Gastroesophageal sphincter (tissue), 4 donors: ENCODE measurements at places on chromosomes 1 and 21.
A peak's percentile ranks its signal among the peaks of the same experiment; 100 is the strongest.

DNA sequence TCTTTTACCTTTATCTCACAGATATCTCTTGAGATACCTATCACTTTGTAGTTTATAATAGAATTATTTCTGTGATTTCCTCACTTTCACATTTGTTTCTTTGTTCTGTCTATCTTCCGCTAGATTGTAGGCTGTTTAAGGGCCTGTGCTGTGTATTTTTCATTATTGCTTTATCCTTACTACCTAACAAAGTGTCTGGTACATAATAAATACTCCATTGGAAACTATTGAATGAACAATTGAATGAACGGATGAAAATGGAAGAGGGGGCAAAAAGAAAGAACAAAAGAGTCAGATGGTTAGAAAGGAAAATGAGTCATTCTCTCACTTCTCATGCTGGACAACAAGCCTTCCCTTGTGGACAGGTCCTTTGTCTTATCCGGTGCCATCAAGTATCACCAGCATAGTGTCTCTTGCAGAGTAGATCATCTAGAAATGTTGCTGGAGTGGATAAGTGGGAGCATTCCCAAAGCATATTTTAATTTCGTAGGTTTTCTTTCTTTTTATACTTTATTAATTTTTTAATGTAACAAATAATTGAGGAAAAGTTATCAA, 159.8 kb downstream of the NEK7 start:
- no peak for ATAC-seq

DNA sequence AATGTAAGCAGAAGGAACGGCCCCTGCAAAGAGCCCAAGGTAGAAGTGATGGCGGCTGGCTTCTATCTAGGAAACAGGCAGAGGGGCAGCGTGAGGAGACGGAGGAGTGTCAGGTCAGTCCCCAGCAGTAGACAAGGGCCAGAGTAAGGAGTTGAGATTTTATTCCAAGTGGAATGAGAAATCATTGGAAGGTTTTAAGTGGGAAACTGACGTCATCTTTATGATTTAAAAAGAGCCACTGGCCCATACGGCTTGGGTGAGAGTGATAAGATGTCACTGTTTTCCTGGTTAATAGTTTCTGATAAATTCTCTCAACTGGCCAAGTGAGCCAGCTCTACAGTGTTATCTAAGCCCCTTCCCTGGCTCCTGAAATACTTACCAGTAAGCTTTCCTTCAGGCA, 103.2 kb upstream of the CAMK1G start:
- ATAC-seq, result no peak

GRCh38 chr1:222049176-222049575, 307.3 kb upstream of the DUSP10 start:
- ATAC-seq, result no peak

DNA sequence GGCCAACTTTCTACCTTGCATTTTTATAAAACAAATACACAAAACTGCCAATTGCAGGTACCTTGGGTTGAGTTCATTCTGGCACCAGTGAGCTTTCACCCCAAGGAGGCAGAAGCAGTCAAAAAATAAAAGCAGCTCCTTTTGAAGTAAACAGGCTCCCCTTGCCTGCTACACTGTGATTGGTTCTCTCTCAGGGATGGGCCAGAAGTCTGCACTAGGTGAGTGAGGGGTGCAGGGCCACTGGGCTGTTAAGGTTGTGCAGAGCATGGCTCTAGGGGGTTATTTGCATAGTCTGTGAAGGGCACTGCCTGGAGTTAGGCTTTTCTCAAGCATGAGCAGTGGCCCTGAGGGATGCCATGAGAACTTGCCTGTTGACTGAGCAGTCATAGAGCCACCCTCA, 39.1 kb downstream of the AKNAD1 start:
- no peak for ATAC-seq

GRCh38 chr1:187938092-187938491, 1109.3 kb downstream of the PLA2G4A start:
- no peak for ATAC-seq

- ATAC-seq, result no peak
These were observed 29.3 kb downstream of the XCL2 start for GRCh38 chr1:168514455-168514854.

DNA sequence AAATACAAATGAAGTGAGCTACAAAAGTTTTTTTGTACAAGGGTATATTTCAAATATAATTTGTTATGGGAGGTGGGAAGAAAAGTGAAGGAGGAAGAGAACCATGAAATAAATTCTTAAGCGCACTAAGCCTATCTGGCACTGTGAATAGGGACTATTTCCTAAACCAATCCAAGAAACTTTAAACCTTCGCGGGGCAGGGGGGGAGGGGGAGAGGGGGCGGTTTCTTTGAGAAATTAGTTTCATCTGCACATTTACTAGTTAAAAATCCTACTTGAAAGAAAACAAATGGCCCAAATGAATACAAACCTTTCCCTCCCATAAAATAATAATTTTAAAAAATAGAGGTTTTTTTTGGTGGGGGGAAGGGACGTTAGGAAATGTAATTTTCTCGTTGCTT, 364 bp downstream of the GOLPH3L start:
- ATAC-seq, result no peak

DNA sequence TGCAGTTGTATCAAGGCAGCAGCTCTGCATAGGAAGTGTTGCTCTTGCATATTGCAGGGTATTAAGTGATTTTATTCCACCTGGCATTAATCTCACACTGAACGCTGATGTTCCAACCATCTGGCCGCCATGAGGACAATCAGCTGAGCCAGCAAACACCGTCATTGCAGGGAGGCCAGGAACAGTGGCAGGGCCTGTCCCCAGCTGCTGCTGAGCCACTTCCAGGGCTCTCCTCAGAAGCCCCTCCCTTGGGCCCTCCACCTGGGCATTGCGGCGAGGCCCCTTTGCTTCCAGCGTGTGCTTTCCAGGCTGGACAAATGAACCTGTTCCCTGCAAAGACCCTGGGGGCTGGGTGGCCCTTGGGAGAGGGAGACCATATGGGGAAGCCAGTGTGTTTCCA, 171.6 kb upstream of the C1orf174 start:
- no peak for ATAC-seq

DNA sequence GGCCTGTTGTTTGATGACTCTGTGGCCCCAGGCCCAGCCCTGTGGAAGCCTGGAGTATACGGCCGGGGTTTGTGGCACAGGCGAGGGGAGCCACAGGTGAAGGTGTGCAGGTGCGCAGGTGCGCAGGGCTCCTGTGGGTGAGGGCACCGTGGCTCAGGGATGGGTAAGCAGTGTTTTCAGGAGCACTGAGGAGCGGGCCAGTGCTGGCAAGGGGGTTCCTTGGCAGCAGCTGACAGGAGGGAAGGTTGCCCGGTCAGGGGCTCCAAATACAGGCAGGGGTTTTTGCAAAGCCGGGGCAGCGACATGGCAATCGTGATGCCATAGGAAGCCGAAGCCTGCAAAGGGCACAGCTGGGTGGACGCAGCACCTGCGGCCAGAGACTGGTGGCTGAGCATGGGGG, 20.7 kb downstream of the AGPAT3 start:
- no peak for ATAC-seq

- ATAC-seq, result no peak
These were observed 92.5 kb upstream of the LRRC8D start for GRCh38 chr1:89728381-89728780.

GRCh38 chr1:57307392-57308170, 116.3 kb downstream of the DAB1 start:
- ATAC-seq, result peak; percentile 46

DNA sequence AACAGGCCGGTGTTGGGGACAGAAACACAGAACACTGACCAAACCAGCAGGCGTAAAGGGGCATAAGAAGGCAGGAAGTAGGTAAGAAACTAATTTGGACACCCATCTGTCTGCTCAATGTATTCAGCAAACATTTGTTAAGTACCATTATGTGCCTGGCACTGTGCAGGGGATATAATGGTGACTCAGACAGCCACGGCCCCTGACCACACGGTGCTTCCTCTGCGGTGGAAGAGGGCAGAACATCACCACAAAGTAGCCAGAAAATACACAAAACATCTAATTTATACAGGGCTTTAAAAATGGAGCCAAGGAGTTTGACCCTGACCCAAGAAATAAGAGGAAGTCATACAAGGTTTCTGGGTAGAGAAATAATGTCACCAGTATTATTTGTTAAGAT, 12.9 kb downstream of the DNAJC11 start:
- no peak for ATAC-seq

GRCh38 chr21:45724994-45725843, 81.7 kb downstream of the PCBP3 start:
- no peak for ATAC-seq

DNA sequence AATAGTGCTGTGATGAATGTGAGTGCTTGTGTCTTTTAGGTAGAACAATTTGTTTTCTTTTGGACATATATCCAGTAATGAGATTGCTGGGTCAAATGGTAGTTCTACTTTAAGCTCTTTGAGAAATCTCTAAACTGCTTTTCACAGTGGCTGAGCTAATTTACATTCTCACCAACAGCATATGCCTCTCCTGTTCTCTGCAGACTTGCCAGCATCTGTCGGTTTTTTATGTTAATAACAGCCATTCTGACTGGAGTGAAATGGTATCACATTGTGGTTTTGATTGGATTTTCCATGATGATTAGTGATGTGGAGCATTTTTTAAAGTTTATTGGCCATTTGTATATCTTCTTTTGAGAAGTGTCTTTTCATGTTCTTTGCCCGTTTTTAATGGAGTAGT, 647.3 kb upstream of the ADAMTS5 start:
- ATAC-seq, result no peak

DNA sequence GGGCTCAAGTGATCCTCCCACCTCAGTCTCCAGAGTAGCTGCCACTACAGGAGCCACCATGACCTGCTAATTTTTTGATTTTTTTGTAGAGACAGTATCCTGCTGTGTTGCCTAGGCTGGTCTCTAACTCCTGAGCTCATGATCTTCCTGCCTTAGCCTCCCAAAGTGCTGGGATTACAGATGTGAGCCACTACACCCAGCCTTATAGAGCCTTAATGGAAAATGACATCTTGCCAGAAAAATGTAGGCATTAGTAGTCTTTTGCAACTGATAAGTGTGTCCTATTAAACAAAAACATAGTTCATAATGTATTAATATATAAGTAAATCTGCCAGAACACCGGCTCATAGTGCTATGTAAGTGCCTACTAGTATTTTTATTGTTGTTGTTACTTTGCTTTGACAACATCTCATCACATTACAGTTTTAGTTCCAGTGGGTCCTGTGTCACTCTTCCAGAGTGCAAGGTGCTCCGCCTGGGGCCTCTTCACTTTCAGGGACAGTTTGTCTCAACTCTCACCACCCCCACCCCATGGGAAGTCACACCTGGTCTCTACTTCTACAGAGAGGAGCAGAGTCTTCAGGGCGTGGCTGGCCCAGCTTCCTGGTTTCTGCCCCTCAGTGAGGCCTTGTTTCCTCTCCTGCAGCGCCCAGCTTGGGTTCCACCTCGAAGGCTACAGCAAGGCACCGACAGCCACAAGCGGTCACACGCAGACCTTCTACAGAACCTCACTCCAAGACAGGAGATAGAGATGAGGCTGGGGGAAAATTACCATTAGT, 30.1 kb downstream of the RHOU start:
- no peak for ATAC-seq

- no peak for ATAC-seq
These were observed 74.8 kb upstream of the HAO2 start for GRCh38 chr1:119293797-119294196.

- no peak for ATAC-seq
These were observed 173.0 kb downstream of the NFIA start for GRCh38 chr1:61255358-61255703.

DNA sequence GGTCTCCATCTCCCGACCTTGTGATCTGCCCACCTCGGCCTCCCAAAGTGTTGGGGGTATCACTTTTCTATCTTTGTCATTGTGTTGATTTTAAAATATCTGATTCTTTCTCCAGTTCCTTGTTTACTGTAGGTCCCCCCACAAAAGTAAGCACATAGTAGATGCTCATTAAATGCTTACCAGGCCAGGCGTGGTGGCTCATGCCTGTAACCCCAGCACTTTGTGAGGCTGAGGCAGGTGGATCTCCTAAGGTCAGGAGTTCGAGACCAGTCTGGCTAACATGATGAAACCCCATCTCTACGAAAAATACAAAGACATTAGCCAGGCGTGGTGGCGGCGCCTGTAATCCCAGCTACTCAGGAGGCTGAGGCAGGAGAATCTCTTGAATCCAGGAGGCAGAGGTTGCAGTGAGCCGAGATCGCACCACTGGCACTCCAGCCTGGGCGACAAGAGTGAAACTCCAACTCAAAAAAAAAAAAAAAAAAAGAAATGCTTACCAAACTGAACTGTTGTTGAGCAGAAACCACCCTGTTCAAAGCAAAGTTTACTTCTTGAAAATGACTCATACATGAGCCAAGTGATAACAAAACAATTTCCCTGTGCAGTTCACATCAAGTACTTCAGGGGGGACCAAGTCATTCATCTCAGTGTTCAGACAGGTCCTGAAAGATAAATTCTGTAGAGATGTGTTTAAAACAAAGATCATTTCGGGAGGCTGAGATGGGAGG, 24.3 kb upstream of the NID1 start:
- no peak for ATAC-seq

DNA sequence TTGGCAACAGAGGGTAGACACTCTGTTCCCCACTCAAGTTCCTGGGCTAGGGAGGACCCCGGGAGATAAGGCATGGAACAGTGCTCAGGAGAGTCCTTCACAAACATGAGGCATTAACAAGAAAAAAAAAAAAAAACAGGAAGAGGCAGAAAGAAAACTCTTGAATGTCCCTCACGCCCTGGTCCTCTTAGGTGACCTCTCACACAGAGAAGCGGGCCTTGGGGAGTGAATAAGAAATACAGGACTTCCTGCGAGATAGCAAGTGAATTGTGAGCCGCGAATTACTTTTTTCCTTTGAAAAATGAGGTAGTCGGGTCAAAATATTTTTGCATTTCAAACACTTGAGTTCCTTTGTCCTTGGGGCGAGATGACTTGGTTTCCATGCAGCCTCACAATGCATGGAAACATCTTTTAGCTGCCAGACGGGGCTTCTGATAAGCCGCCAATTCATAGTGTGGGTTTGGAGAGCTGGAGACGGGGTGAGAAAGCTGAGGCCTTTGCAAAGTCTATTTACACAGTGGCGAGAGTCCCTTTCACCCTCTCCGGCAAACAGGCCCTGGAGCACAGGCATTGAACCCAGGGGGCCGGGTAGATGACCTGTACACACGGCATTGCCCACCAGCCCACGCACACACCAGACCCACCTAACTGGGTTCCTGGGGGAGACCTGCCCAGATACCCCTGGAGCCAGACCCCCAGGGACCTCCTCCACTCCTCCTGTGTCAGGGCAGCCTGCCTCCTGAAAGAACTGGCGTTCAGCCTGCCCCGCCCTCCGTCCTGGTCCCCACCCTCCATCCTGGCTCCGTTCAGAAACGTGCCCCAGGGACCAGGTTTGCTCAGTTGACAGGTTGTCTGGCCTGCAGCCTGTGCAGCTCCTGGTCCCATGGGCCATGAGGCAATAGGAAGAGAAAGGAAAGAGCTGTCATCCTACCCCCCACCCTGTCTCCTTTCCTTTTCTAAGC, 192.3 kb downstream of the PRDM16 start:
- no peak for ATAC-seq
